ENCODE measurements at places on chromosomes 7 and 10.

- DNase-seq = no peak
Measured at GRCh38 chr7:140242057-140243031, 65.6 kb upstream of the KDM7A start.

DNA sequence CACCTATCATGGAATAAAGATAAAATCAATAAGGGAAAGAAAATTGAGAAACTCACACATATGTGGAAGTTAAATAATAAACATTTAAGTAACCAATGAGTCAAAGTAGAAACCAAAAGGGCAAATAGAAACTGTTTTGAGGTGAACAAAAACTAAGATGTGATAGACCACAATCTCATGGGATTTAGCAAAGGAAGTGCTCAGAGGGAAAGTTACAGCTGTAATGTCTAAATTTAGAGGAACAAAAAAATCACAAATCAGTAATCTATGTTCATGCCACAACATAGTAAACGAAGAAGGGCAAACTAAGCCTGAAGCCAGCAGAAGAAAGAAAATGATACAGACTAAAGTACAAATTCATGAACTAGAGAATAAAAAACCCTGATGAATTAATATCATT, 16.3 kb downstream of the CYP3A4 start:
- no peak for DNase-seq

DNA sequence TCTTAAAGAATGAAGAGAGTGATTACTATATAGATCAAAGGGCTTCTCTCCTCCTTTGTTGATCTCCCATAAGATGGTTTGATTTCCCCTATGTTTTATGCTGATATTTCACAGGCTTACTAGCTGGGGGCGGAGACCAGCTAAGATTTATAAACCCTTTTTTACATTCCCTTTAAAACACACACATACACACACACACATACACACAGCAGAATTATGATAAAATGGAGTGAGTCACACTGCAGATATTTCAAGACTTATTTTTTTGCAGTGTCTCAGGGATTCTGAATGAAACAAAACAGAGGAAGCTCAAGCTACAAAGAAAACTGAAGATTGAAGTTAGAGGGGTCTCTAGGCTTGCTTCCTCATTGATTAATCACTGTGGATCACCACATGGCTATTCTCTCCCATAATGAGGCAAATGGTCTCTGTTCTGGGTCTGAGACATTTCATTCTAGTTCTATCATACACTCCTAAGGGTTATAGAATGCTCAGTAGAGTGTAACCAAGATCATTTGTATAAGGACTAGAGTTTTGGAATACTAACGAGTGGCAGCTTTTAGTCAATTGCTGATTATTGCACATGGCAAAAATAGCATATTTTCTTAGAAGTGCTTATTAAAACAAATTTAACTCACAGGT, 18.6 kb downstream of the INA start:
- no peak for DNase-seq

DNA sequence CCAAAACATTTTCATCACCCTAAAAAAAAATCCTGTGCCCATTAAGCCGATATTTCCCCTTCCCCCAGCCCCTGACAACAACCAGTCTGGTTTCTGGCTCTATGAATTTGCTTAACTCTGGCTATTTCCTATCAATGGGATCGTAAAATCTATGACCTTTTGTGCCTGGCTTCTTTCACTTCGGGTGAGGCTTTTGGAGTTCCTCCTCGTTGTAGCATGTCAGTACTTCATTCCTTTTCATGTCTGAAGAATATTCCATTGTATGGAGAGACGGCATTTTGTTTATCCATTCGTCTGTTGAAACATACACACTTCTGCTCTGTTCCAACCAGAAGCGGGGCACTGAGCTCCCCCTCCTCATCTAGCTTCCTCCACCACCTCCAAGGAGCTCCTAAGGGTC, 29.5 kb downstream of the TACC2 start:
- DNase-seq = no peak

GRCh38 chr7:153380636-153381035, 621.1 kb downstream of the ACTR3B start:
- DNase-seq = no peak
